ENCODE measurements at places on chromosomes 13 and 19.

- DNase-seq, result no peak
Measured at GRCh38 chr13:77815330-77815729, 103.3 kb downstream of the EDNRB start.

DNA sequence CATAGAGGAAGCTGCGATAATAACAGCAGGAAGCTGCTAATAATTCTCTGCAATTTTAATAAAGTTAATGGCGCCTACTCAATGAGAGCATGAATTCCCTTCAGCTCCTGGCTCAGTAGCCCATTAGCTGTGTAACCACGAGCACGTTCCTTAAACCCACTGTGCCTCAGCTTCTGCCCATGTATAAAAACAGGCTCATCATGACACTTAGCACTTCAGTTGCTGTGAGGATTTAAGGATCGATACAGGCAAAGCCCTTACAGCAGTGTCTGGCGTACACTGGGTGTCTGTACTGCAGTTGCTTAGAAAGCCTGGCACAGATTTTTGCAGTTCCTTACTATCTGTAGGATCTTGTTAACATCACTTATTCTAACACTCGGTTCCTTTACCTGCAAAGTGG lies 673.4 kb upstream of the ARGLU1 start:
- DNase-seq, result no peak

- peak; percentile 89 for DNase-seq
Measured at GRCh38 chr19:55647732-55648584, at the start of gene CCDC106. Gene CCDC106, plus strand, starts transcription at chr19:55648212. Its CDS starts 835 bp downstream, at chr19:55649047.

- DNase-seq, result no peak
Measured at GRCh38 chr13:41294914-41295313, 16.2 kb upstream of the NAA16 start.

DNA sequence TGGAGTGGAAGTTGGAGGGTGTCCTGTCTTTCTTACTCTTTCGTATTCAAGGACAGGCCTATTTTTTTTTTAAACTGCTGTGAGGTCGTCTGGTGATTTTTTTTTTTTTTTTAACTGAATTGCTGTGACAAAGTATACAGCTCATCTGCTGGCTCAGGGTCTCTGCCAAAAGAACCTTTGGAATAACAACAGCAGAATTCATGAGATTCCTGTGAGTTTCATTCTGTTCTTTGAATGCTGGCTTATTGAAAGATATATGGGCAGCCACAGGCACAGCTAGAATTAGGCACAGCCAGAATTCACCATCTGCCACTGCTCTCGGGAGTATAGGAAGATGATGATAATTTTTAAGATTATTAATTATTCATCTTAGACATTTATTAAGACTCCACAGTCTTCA lies 21.4 kb upstream of the FRY start:
- DNase-seq, result no peak

DNA sequence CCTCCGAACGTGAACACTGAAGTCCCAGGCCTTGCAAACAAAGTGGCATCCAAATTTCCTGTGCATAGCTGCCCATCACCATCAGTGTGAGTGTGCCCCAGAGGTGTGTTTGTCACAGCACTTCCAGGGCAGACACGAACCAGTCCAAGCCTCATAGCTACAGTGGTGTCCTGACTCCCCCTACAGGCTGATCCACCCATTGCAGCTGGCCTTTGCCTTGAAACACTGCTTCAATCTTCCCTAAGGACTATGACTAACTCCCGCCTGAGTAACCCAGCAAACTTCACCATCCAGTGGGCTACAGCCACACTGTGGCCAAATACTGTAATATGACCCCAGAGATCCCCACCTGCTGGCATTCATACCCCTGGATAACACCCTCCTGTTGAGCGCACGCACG lies 3.9 kb downstream of the ZNF266 start:
- DNase-seq, result peak; percentile 80

Data from H1 (cell line).